K562 (cell line): ENCODE measurements at places on chromosomes 2 and 18. TPM values are rescaled to one million over a fixed set of nuclear protein-coding genes. Genes with fewer than 3 reads are reported as not detected.

- H3K27ac ChIP-seq, result no peak overlapping the region
- H3K4me3 ChIP-seq, result no peak overlapping the region
- no peak for DNase-seq
- H3K4me1 ChIP-seq, result no peaks in the 10 kb centered on the region
These were observed 241.1 kb upstream of the VWC2L start for GRCh38 chr2:214169736-214170135.

Gene SNED1
- total RNA-seq, result 0.02 and 0.07 TPM in 2 replicates

Gene CARF
- 0.95 and 1.2 TPM in 2 replicates for total RNA-seq

Gene CD8A
- total RNA-seq, result 0.07 and 0.20 TPM in 2 replicates

- no peak for DNase-seq
- no peaks in the 10 kb centered on the region for H3K4me1 ChIP-seq
- no peak overlapping the region for H3K4me3 ChIP-seq
- H3K27ac ChIP-seq, result no peak overlapping the region
- no peaks in the 10 kb centered on the region for H3K36me3 ChIP-seq
These were observed 547.9 kb upstream of the ID2 start for GRCh38 chr2:8133913-8134472.

Gene DAPL1
- total RNA-seq, result not detected in 2 replicates

- H3K27ac ChIP-seq, result no peak overlapping the region
- no peak overlapping the region for H3K4me3 ChIP-seq
- no peak for DNase-seq
- H3K36me3 ChIP-seq, result no peaks in the 10 kb centered on the region
- no peaks in the 10 kb centered on the region for H3K4me1 ChIP-seq
These were observed 175.8 kb upstream of the MSH6 start for GRCh38 chr2:47607005-47607679.
